BJ (cell line): ENCODE measurements at places on chromosomes 2 and 18. TPM values are rescaled to one million over a fixed set of nuclear protein-coding genes. Genes with fewer than 3 reads are reported as not detected.

Gene ATP6V1B1
- 0.85 and 1.3 TPM in 2 replicates for polyA plus RNA-seq

Gene FSHR
- not detected in 2 replicates for polyA plus RNA-seq

Gene SIX3
- not detected in 2 replicates for polyA plus RNA-seq

Gene PNPT1
- 9.4 and 13.4 TPM in 2 replicates for polyA plus RNA-seq

Gene STON1
- polyA plus RNA-seq = 4.0 and 5.6 TPM in 2 replicates

Gene AMER3
- not detected in 2 replicates for polyA plus RNA-seq

Gene LYPD6
- polyA plus RNA-seq = 7.1 and 9.4 TPM in 2 replicates

DNA sequence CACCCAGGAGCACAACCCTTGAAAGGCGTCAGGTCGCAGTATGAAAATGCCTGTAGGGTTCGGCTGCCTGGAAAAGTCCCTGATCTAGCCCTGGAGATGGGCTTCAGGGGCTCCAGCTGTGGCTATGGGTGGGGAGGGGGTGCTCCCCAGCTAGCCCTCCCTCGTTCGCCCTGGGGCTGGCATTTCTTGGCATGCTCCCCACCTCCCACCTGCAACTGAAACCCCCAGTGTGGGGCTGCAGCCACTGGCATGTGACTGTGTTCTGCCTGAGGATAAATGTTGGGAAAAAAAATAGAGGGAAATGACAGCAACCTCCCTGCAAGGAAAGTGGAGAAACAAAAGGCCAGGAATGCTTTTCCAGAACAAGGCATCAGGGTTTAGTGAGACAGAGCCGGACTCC is 109.2 kb downstream of the COPS8 start:
- DNase-seq = no peak

- DNase-seq = no peak
These were observed 15.7 kb upstream of the PIK3C3 start for GRCh38 chr18:41939326-41939725.

- no peak for DNase-seq
These were observed 154.3 kb downstream of the TCF4 start for GRCh38 chr18:55433648-55434047.

DNA sequence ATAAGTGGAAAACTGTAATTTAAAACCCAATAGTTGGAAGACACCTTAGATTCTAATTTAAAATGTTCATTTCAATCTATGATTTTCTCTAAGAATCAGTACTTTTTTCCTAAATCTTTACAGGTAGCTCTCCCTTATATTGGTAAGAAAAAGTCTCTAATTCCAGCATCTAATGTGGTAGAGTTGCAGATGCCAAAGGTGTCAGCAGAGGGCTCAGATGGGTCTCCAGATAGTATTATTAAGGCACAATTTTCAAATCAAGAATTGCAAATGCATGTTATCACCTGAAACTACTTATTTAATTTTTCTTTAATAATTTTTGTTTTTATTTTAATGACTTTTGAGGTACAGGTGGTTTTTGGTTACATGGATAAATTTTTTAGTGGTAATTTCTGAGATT is 25.5 kb upstream of the ITGA4 start:
- DNase-seq = no peak

DNA sequence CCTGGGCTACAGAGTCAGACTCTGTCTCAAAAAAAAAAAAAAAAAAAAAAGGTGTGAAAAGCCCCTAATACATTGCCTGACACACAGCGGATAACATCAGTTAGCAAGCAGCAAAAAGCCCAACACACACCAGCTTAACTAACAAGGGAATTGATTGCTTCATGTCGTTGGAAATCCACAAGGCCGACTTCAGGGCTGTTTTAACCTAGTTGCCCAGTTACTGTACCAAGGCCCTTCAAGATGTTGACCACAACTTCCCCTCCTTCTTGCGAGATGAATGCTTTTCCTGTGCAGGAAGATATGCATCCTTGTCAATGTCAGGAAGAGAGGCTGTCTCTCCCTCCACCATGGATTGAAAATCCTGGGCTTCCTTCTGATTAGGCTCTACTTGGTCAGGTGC is 202.9 kb downstream of the MIB1 start:
- DNase-seq = no peak

GRCh38 chr18:9753846-9754245 is 45.7 kb downstream of the RAB31 start:
- no peak for DNase-seq

DNA sequence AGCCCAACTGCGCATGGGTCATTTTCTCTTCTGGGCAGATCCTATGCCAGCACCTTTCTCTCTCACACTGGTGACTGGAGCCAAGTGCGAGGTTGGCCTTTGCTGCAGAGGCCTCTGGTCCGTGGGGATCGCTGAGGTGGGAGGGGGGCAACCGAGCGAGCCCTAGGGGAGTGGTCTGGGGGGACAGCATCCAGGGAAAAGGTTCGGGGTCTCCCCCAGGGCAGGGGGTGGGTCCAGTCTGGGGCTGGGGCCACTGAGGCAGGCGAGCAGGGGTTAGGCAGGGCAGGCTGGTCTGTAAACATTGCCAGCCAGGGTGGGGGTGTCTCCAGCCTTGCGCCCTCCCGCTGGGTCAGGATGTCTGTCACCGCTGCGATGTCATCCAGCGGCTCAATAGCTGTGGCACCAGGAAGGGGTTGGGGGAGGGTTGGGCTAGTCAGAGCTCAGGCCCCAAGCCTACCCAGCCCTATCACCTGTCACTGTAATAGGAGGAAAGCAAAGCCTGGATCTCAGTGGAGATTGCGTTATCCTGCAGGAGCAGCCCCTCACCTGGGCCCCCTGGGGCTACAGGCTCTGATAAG is 4.7 kb downstream of the WDR54 start:
- no peak for DNase-seq

GRCh38 chr2:183068561-183068960 is 10.0 kb upstream of the DUSP19 start:
- no peak for DNase-seq

- no peak for DNase-seq
These were observed 58.7 kb downstream of the MAPRE2 start for GRCh38 chr18:35099911-35100310.

DNA sequence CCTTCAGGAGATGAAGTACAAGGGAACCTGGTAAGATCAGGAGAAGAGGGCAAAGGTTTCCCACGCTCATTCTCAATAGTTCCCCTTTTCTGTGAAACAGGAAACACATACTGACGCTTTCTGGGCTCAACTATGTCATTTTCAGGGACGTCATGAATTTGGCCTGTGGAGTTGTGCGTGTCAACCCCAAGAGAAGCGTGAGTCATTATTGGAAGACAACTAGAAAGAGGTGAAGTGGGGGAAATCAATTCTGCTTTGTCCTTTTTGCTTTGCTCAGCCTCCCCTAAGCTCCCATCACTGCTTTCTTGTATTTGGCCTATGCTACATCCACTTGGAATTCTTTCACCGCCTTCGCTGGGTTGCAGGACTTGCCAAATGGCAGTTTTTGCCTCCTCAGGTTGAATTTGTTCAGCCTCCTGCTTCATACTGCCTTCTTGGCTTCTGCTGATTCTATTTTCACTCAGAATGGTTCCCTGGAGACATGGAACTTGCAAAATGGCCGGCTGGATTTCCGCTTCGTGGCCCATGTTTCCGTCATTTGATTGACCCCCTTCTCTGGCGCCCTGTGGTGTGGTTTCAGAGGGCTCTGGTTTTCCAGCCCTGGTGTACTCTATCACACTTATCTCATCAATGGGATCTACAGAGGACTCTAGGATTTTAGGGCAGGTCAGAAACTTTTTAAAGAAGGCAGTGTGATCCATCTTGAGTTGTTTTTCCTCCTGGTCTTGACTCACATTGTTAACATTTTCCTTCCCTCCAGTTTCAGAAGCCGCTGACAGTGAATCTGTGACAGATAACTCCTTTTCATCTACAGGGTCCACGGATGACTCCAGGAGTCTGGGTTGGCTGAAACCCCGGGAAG is 93.3 kb downstream of the ALPK2 start:
- DNase-seq = no peak

GRCh38 chr2:74724496-74724895 is 70.4 kb downstream of the SEMA4F start:
- DNase-seq = no peak

GRCh38 chr2:177629357-177630024 is 236.9 kb downstream of the AGPS start:
- DNase-seq = no peak

GRCh38 chr2:213644926-213645325 is 360.7 kb downstream of the SPAG16 start:
- no peak for DNase-seq

DNA sequence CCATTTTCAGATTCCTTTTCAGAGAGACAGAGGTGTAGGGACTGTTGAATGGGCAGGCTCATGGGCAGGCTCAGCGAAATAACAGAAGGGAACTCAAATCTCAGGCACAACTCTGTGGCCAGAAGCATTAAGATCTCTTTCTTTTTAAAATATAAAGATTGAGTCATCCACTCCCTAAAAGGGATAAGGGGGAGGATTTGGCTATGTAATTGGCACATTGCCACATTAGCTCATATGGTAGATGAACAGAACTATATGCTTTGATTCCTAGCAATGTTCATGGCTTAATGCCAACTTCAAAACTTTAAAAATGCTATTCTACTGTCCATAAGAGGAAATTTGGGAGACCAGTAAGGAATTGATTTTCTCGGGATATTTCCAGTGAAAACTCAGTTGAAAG is 53.8 kb upstream of the SLC5A7 start:
- no peak for DNase-seq

- DNase-seq = no peak
These were observed 18.6 kb downstream of the THNSL2 start for GRCh38 chr2:88188748-88189147.

GRCh38 chr18:70292628-70293027 is 3.8 kb downstream of the SOCS6 start:
- DNase-seq = no peak

GRCh38 chr2:235513984-235514626 is 20.3 kb downstream of the AGAP1 start:
- DNase-seq = no peak

DNA sequence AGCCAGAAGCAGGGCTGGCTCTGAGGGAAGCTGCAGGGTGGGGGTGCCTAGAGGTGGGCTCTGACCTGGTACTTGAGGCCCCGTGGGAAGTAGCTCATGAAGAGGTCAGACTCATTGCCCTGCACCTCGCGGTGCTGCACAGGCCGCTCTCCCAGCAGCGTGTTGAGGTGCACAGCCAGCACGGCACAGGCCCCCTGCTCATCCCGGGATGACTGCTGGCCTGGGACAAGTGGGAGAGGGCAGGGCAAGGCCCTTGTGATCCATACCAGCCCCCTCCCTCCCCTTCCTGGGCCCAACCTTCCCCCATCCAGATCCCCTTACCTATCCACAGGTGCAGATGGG is 8.7 kb downstream of the CAPG start:
- no peak for DNase-seq

- DNase-seq = no peak
These were observed 532.0 kb upstream of the FSHR start for GRCh38 chr2:49686291-49686690.

DNA sequence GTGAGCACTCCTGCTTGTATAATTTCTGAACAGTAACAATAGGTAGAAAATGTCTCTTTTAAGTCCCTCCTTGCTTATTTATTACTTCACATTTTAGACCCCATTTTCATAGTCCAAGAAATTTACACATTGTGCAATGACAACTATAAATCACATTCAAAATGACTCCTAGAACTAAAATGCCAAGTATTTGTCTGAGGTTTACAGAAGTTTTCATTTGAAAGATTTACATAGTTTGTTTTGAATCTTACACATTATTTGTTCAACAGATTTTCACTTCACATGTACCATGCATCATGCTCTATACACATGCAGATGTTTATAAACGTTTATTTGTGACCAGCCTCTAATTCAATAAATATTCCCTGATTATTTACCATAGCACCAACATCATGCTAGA is 15.7 kb upstream of the TRIB2 start:
- DNase-seq = no peak

- no peak for DNase-seq
These were observed 15.0 kb downstream of the APLF start for GRCh38 chr2:68482296-68482820.

DNA sequence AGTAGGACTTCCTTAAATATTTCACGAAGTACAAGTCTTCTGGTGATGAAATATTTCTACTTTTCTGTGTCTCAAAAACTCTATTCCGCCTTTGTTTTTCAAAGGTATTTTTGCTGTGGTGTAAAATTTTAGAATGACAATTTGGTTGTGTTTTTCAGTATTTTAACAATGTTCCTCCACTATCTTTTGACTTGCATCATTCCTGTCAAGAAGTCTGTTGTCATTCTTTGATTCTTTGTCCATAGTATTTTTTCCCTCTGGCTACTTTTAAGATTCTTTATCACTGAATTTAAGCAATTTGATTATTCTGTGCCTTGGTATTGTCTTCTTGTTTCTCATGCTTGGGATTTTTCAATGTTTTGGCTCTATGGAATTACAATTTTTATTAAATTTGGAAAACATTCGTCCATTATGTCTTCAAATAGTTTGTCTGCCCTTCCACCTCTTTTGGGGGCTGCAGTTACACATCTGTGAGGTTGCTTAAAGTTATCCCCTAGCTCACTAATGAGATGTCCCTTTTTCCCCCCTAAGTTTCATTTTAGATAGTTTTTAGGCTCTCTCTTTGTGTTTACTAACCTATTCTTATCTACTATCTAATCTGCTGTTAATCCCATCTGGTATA is 76.0 kb downstream of the CAB39 start:
- DNase-seq = no peak

GRCh38 chr2:44075541-44075940 is 79.8 kb upstream of the LRPPRC start:
- DNase-seq = peak; percentile 22

DNA sequence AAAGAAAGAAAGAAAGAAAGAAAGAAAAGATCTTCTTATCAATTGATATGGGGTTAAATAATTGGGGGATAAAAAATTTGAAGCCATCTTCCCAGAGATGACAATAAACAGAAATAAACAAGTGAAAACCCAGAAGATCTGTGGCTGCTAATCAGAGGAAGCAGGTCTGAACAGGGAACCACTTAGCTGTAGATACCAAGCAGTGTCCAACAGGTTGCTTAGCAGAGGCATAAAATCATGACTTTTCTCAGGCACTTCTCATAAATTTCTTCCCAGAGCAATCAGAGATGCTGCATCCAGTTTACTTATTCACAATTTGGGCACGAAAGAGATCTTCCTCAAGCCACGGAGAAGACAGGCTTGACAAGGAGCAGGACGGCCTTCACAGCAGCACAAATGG is 5.7 kb upstream of the LPIN1 start:
- DNase-seq = no peak

DNA sequence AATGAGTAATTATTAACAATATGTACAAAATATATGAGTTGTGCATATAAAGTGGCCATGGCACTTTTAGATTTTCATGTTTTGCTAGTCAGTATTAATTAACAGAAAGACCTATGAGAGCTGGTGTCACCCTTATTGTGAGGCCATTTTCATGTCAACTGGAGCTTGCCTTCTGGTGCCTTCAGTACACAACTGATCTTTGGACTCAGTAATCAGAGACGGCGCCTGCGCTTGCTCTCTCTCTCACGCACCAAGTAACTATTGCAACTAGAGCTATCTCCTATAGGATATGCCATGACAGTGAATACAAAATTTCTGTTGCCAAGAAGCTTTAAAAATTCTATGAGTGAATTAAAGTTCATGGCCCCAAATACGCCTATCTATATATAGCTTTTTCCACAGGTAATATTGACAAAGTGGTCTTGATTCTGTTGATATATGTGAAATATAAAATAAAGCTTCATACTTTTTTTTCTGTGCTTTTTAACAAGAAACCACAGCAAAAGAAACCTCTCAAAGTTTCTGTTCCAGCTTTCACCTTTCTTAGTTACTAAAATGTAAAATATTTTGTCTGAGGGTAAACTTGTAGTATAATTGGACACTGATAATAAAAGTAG is 2.9 kb downstream of the SERTAD2 start:
- no peak for DNase-seq
